Right ventricle myocardium inferior (tissue), 1 donor: ENCODE measurements at places on chromosomes 2 and 18.

DNA sequence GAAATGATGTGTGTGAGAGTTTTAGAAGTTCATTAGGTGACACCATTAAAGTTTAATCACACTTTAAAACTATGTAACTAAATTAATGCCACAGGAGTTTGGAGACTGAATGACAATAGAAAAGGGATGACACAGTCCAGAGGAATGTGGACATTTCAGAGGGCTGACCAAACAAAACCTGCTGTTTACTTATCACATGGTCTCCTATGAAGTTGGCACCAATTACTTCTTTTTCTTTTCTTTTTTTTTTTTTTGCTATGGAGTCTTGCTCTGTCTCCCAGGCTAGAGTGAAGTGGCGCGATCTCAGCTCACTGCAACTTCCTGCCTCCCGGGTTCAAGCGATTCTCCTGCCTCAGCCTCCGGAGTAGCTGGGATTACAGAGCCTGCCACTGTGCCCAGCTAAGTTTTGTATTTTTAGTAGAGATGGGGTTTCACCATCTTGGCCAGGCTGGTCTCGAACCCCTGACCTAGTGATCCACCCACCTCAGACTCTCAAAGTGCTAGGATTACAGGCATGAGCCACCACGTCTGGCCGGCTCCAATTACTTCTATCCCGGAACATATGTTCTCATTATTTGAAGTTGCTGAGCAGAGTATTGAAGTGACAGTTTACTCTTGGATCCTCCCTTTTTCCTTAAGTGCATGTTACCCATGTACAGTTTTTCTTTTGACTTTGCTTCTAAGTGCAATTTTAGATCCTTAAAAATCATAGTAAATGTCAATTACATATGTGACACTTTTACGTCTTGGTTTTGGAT lies 4.3 kb downstream of the AGPS start:
- DNase-seq, result no peak

- no peak for DNase-seq
Observed at GRCh38 chr2:176117162-176117822, 714 bp downstream of the HOXD10 start.

GRCh38 chr18:69647702-69648101 lies 247.0 kb downstream of the DOK6 start:
- DNase-seq, result no peak

- no peak for DNase-seq
Observed at GRCh38 chr2:124027182-124027581, 2.1 kb downstream of the CNTNAP5 start.

- DNase-seq, result no peak
Observed at GRCh38 chr2:161208527-161209139, 48.4 kb downstream of the TANK start.

DNA sequence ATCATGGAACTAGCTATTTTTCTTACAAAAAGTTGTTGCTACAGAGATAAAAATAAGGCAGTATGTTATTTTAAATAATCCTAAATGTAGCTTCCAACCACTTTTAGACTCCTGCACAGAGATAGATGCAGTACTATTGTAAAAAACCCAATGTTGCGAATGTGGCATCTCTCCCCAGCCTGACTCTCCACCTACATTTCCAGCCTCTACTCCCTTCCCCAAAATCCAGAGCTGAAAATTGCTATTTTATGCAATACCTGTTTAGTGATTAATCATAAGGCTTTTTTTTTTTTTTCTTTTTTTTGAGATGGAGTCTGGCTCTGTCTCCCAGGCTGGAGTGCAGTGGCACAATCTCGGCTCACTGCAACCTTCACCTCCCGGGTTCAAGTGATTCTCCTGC lies 39.4 kb downstream of the SPRED2 start:
- no peak for DNase-seq

- DNase-seq, result no peak
Observed at GRCh38 chr2:55148269-55148668, 83.8 kb downstream of the CLHC1 start.

- DNase-seq, result no peak
Observed at GRCh38 chr2:64854773-64855237, 134.4 kb upstream of the SLC1A4 start.

GRCh38 chr18:66344227-66344626 lies 259.7 kb downstream of the CDH19 start:
- DNase-seq, result no peak

- DNase-seq, result no peak
Observed at GRCh38 chr2:127173057-127173456, 47.0 kb downstream of the CYP27C1 start.

DNA sequence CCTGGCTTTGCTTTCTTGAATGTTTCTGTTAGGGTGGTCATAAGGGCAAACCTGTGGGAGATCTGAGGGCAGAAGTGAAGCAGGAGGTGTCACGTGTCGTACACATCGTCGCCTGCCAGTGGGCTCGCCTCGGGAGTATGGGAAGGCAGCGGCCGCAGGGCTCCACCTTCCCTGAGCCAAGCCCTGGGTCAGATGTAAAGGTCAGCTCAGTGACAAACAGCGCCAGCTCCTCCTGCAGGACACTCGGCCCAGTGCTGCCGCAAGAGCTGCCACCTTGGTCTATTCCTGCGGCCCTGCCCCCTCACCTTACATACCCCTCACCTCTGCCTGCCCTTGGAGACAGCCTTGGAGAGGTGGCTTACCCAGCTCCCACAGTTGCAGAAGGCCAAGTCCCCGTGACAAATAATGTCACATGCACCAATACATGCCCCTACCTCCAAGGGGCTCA lies 64.2 kb downstream of the PSMG2 start:
- DNase-seq, result no peak
